ENCODE measurements at places on chromosomes 3 and 15. TPM values are rescaled to one million over a fixed set of nuclear protein-coding genes. Genes with fewer than 3 reads are reported as not detected.

MUSTN1 gene
- 2.8 TPM for total RNA-seq

GOLGA8H gene
- total RNA-seq, result not detected

ROPN1 gene
- not detected for total RNA-seq

GYG1 gene
- total RNA-seq, result 38.5 TPM

ANKRD34C gene
- not detected for total RNA-seq

DUOXA1 gene
- not detected for total RNA-seq
